Stimulated activated CD8-positive, alpha-beta memory T cell treated with anti-CD3 and anti-CD28 coated beads, Interleukin-2, amount 100 ng/mL, for 1 hour (primary cell): ENCODE measurements at places on chromosomes 1 and 21.

- DNase-seq = no peak
Measured at GRCh38 chr1:42176902-42177519, 12.5 kb upstream of the GUCA2A start.

GRCh38 chr1:36523230-36523495, 40.5 kb upstream of the CSF3R start:
- no peak for DNase-seq

DNA sequence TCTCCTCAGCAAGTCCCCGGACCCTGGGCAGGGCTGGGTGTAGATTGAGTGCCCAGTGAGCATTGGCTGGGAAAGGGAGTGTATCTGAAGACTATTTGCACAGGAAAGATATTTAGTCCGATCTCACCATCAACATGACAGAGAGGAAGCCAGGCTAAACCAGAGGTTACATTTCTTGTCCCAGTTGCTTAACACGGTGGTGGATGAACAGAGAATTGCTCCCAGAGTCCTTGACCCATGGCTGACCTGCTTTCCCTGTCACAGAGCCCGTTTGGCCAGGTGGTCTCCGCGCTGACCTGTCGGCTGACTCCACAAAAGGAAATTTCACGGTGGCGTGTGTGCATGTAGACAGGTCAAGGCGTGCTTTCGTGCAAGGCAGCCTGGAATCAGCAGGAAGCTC, 83.5 kb downstream of the BEND5 start:
- DNase-seq = no peak

DNA sequence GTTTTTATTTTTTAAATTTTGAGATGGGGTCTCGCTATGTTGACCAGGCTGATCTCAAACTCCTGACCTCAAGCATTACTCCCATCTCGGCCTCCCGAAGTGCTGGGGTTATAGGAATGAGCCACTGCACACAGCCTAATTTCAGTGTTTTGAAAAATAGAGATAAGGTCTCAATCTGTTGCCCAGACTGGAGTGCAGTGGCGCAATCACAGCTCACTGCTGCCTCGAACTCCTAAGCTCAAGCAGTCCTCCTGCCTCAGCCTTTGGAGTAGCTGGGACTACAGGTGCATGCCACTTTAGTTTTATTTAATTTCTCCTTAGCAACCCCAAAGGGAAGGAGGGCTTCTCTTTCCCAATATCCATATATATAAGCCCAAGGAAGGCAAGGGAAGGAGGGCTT, 63.7 kb upstream of the LPGAT1 start:
- DNase-seq = no peak

DNA sequence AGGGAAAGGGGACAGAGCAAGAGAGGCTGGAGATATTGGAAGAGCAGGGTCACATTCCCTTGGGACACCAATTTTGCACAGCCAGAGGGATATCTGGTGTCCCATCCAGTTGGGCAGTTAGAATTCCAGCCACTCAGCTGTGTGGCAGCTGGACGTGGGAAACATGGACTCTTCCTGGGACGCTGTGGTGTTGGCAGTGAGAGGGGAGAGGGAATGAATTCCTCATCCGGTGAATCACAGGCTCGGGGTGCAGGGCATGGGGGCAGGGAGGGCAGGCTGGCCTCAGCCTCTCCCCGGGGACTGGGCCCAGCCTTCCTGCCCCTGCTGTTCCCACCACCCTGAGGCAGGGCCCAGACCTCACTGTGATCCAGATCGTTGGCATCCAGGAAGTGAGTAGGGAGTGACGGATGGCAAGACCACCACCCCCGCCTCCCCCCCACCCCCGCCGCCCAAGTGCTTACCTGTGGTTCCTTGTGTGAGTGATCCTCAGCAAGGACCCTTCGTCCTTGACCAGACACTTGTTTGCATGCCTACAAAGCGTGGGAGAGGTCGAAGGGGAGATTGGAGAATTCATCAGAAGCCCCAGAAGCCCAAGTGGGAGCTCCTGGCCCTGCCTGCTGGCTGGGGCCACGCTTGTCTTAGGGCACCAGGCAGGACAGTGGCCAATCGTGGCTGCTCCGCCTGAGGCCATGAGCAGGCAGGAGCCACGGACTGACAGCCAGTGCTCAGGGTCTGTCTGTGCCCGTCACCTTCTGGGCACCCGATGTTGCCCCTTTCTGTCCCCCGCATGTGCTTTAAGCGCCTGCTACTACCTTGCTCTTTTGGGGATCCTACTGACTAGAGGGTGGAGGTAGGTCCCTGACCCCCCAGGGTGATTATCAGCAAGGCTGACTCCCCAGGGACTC, 8.7 kb downstream of the WNT3A start:
- DNase-seq = no peak

DNA sequence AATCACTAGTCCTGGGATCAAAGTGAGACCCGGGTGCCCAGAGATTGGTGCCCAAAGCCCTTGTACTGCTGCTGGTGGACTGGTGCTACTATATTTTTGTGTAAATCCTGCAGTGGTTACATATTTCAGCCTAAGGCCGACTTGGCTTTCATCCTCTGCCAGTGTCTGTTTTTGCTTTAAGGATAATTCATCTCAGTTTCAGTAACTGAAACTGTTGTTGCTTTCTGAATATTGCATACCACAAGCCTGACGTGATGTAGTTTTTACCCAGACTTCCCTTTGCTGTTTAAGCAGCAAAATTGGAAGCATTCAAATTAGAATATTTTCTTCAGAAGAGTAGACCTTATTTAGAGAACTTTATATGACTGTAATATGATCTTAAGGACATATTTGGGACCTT, 341.8 kb downstream of the RYR2 start:
- DNase-seq = no peak

DNA sequence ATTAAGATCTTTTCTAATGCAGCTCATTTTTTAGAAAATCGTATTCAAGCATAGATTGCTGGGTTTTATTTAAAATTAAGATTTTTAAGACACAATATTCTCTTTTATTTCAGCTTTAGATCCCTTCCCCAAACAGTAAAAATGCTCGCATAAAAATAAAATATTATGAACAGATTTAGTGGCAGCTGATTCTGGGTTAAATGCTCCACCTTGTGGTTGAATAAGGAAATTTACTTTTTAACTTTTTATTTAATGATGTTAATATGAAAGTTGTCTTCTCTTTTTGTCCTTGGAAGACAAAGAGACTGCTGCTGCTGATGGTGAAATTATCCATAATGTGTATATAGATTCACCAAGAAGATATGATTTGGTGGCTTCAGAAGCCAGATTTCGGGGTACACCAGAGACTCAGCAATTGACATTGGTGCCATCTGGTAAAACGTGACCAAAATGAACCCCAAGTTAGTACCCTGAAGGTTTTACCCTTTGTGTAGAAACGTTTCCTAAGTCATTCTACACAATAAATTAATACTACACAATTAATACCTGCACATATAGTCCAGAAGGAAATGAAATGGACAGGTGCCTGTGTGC, 128.0 kb downstream of the ADAMTS1 start:
- DNase-seq = no peak

DNA sequence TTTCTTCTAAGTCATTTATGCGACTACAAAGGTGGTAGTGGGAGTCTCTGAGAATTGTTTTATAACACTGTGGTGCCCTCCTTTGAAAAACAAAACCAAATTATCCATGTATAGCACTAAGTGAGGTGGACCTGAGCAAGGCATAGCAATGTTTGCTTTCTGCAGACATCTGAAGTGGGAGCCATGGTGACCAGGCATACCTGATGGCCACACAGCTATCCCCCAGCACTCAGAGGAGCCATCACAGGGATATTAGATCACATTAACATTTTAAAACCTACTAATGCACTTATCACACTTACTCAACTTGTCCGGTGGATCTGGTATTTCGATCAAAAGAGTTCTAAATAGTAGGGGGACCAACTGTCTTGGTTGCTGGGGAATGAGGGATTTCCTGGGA, 24.8 kb upstream of the AVPR1B start:
- DNase-seq = no peak

DNA sequence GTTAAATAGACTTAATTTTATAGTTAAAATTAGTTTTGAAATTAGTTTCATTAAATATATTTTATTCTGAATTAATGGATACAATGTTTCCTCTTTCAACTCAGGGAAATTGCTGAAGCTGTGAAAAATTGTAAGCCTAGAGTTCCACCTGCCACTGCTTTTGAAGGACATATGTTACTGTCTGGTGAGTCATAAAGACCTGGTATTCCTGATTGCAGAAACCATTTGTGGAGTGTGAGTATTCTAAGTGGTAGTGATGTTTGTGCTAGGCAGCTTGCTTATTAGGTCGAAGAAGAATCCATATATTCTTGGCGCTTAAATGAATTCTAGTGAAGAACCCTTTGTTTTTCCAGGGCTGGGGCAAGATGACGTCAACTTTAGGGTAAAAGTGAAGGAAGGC, 34.0 kb downstream of the MTR start:
- no peak for DNase-seq

- no peak for DNase-seq
Measured at GRCh38 chr1:192903142-192903541, 94.3 kb downstream of the RGS2 start.

GRCh38 chr1:16061266-16061665, 12.2 kb downstream of the FAM131C start:
- DNase-seq = no peak

DNA sequence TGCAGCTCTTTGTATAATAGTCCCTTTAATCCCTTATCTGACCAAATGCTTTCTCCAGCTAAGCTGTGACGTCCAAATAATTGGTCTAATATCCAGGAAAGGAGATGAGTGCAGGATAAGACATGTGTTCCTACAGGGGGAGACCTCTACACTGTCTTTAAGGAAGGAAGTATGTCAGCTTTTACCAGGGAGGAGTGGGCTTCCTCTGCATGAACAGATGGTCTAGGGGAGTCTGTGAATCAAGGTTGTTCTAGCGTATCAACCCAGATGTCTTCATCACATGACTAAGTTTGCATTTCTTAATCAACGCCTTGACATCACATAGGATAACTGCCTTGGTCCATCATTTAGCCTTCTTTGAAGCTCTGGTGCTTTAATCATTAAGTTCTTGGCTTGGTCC, 528.2 kb downstream of the MRPL39 start:
- DNase-seq = no peak

GRCh38 chr1:234772345-234773147, 162.6 kb upstream of the IRF2BP2 start:
- peak; percentile 72 for DNase-seq

DNA sequence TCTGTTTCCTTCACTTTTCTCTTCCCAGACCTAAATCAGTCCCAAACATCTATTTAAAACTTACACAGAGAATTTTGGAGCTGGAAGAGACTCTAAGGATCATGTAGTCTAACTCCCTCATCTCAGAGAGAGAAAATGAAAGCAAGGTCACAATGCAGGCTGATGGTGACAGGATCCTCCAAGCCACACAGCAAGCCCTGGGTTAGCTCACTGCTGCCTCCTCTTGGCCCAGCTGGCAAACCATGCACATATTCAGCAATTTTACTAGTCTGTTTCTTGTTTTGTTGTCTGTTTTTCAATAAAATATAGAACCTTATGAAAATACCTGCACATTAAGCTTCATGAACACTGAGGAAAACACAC, 27.7 kb upstream of the LY9 start:
- DNase-seq = peak; percentile 62

GRCh38 chr21:34082769-34083168, 9.4 kb downstream of the MRPS6 start:
- DNase-seq = no peak
